ENCODE measurements at places on chromosomes 5 and 9. TPM values are rescaled to one million over a fixed set of nuclear protein-coding genes. Genes with fewer than 3 reads are reported as not detected.

The ADGRD2 gene
- polyA plus RNA-seq = 0.50 TPM

The ZNF782 gene
- 2.8 TPM for polyA plus RNA-seq

The PRSS3 gene
- polyA plus RNA-seq = 2.6 TPM

The CTXN3 gene
- 0.30 TPM for polyA plus RNA-seq

The BTNL3 gene
- polyA plus RNA-seq = 0.14 TPM
